ENCODE measurements at places on chromosomes 1 and 21.

- no peak for DNase-seq
Observed at GRCh38 chr1:24450316-24450715, 34.7 kb downstream of the NIPAL3 start.

GRCh38 chr1:209884249-209884648, 53.8 kb upstream of the SYT14 start:
- DNase-seq, result no peak

GRCh38 chr1:32060914-32061313, 11.8 kb upstream of the TMEM39B start:
- DNase-seq, result no peak

- DNase-seq, result no peak
Observed at GRCh38 chr21:45054227-45054926, 20.0 kb upstream of the ADARB1 start.

DNA sequence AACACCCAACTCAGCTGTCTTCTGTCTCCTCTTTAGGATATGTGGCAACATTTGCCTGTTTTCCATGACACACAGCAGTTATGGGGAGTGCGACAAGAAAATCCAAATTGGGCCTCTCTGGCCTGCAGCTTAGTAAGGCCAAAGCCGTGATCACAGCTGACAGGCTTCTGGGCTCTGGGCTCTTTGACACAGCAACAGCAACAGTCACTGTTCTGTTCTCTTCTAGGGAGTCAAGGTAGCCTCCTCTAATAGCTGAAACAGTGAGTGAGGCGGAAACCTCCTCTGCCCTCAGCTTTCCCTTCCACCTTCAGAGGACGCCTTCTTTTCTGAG, 19.0 kb downstream of the CLCA1 start:
- no peak for DNase-seq

DNA sequence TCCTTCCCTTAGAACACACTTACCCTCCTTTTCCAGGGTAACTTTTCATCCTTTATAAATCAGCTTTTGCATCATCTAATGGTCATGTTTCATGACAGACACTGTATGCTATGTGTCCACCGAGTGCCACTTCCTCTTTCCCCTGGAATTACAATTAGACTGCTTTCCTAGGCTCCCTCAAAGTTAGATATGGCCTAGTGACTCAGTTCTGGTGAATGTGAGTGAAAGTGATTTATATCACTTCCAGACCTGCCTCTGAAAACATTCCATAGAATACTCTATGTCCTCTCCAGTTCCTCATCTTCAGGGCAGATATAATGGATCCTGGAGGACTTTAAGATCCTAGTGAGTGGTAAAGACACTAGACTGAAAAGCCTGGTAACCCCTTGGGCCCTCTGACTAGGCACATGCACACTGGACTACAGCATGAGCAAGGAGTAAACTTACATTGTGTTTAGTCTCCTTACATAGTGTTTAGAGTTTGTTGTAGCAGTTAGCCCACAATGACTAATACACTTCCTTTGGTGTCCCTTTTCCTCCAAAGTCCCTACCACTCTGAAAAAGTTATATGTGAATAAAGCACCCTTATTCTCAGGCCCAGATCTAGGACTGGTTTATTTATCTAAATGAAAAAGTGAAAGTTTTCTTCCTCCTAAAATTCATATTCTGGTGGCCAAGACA, 59.3 kb downstream of the GPR88 start:
- DNase-seq, result no peak

- DNase-seq, result no peak
Observed at GRCh38 chr1:172442404-172442803, 1.5 kb downstream of the PIGC start.

- no peak for DNase-seq
Observed at GRCh38 chr21:32003411-32003810, 130.6 kb downstream of the HUNK start.

DNA sequence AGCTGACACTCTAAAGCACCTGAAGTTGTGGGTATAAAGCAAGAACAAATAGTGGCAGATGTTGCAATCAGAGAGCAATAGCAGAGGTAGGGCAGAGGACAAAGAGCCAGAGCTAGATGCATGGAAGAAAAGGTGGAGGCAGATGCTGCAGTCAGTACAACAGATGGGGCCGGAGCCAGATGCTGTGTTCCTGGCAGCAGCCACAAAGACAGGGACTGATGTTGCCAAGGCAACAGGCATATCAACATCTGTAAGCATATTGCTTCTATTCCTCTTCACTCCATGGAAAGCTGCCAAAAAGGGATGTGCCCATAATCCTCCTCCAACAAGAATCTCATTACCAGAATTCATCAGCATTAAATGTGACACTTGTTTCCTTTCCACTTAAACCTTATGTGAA, 108.0 kb downstream of the TNNI3K start:
- DNase-seq, result no peak

GRCh38 chr1:247904122-247904521, 8.7 kb downstream of the OR2W3 start:
- no peak for DNase-seq

- no peak for DNase-seq
Observed at GRCh38 chr1:215731699-215732098, 164.6 kb downstream of the KCTD3 start.

DNA sequence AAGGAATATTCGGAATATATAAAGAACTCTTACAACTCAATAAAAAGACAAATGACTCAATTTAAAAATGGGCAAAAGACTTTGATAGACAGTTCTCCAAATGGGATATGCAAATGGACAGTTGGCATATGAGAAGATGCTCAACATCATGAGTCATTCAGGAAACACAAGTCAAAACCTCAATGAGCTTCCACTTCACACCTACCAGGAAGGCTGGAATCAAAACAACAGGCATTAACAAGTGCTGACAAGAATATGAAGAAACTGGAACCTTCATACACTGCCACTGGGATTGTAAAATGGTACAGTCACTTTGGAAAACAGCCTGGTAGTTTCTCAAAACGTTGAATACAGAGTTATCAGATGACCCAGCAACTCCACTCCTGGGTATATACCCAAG, 17.2 kb downstream of the PGBD5 start:
- DNase-seq, result no peak

GRCh38 chr1:54094001-54094729, 40.8 kb downstream of the TCEANC2 start:
- no peak for DNase-seq

- no peak for DNase-seq
Observed at GRCh38 chr1:183025782-183026774, 2.9 kb downstream of the LAMC1 start.

- no peak for DNase-seq
Observed at GRCh38 chr1:40305451-40305850, 11.6 kb downstream of the COL9A2 start.

DNA sequence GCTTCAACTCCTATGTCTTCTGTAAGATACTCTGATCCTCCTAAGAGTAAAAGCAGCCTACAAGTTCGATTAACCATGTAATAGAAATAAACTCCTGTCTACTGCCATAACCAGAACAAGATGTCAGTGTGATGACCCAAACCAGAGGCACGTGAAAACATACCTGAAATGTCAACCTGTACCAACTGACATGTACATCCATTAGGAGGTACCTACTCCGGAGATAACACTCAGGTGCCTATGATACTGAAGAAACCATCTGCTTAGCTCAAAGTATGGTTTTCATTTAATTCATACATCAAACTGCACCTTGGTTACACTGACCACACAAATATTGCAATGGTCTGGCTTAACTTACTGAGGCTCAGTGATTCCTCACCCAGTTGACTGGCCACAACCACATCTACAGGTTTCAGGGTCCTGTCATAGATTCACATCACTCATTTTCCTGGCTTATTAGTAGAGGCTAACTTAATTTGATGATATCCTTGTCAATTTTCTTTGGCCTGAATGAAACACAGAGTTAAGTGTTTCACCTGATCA, 4.4 kb downstream of the ITPKB start:
- DNase-seq, result no peak

GRCh38 chr1:85894651-85895050, 186.4 kb upstream of the ZNHIT6 start:
- no peak for DNase-seq

DNA sequence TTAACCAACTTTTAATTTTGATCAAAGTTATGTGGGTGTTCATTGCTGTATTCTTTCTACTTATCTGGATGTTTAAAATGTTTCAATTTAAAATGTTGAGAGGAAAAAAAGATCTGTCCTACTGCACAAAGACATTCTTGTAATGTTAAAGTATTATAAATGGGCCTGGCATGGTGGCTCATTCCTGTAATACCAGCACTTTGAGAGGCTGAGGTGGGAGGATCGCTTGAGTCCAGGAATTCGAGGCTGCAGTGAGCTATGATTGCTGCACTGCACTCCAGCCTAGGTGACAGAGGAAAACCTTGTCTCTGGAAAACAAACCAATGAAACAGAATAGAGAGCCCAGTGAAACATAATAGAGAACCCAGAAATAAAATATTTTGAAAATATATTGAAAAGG, 65.5 kb upstream of the LRRC8B start:
- DNase-seq, result no peak

DNA sequence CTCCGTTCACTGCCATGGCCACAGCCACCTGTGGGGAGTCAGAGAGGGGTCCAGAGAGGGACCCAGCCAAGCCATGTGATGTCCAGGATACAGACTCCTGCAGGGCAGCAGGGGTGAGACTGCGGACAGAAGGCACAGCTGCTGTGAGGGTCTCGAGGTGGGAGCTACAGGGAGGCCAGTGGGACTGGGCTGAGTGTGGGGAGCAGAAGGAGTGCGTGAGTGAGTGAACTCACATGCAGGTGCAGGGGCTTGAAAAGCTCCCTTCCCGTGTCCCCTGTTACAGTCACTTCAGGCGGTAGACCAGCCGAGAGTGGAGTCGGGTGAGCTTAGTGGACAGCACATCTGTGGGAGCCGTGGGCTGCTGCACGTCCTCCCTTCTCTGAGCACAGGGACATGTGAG, 42.4 kb downstream of the S100B start:
- DNase-seq, result no peak

DNA sequence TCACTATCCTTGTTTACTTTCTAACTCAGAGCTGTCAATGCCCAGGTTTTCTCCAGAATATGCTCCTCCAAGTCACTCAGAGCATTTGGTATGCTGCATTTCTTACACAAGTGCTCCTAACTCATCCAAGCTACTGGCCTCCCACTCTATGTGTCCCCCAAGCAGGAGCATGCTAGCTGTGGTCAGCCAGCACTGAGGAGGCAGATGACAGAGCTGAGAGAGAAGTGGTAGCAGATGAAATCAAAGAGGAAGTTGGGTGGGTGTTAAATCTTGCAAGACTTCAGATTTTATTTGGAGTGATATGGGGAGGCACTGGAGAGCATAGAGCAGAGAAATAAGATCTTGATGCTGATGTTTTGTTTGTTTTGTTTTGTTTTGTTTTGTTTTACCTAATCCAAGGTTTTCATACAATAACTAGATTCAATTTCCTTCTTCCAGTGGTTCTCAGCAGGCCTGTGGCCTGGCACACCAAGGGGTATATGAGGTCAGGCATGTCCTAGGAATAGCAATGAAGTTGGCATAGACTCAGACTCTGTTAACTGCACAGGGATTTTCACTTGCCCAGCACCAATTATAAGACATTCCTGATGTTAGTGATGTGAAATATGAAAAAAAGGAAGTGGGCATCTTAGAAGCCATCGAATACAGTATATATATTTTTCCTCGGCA, 3.1 kb upstream of the PGBD5 start:
- no peak for DNase-seq

DNA sequence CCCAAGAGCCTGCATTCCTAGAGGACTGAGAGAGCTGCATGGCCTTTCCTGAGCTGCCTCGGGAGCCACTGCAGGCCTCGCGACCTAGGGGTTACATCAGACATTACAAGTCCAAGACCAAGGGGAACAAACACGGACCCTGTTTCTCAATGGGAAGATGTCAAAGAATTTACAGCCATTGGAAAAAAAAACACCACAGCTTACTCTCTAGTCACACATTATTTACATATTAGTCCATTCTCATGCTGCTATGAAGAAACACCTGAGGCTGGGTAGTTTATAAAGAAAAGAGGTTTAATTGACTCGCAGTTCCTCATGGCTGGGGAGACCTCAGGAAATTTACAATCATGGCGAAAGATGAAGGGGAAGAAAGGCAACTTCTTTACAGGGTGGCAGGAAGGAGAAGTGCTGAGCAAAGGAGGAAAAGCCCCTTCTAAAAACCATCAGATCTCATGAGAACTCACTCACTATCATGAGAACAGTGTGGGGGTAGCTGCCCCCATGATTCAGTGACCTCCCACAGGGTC, 8.4 kb upstream of the PRMT2 start:
- no peak for DNase-seq

DNA sequence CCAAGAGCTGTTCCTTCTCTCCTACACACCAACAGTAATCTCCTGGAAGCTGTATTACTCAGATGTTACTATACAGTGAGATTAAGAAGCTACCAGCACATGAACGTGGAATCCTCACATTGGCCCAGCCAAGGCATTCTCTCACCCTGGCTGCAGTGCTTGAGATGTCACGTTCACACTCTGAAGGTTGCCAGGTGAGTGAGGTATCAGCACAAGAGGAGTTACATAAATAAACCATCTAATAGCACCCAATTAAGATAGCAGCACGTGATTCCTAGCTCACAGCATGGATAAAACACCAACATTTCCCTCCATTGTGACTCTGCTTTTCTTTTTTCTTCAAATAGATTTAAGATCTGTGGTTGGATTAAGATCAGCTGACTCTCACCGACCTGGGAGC, 182.8 kb downstream of the PLPP3 start:
- no peak for DNase-seq

DNA sequence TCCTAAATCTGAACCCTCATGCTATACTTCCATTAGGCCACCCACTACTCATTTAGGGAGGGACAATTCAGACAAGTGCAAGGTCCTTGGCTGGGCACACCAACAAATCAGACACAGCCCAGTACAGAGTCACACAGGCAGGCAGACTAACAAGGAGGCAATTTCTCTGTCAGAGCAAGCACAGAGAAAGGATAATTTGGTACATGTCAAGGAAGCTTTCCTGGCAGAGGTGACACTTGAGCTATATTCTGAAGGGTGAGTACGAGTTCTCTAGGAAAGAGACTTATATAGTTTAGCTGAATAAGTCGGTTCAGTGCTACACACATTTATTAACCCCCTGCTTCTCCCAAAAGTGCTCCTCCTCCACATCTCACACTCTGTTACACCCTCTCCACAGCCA, 455.9 kb downstream of the OMA1 start:
- DNase-seq, result no peak

- DNase-seq, result no peak
Observed at GRCh38 chr1:63849149-63849548, 75.3 kb downstream of the ROR1 start.

GRCh38 chr21:32137931-32138330, 140.9 kb downstream of the MIS18A start:
- no peak for DNase-seq

DNA sequence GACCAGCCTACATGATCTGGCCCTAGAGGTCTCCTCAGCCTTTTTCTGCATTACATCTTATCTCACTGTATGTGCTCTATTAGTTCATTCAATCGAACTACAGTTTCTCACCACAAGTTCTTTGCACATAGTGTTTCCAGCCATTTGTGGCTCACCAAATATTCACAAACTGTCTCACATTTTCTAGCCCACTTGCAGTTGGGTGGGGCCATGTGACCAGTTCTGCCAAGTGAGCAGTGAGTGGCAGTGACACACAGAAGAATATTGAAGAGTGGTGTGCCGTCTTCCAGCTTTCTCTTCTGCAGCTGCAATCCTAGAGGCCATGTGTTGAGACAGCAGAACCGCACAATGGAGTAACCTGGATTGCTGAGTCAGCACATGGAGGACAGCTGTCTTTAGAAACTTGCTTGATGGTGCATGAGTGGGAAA, 103.2 kb upstream of the ZNF644 start:
- DNase-seq, result no peak

All from stimulated activated CD8-positive, alpha-beta memory T cell treated with anti-CD3 and anti-CD28 coated beads, Interleukin-12 subunit alpha, Interleukin-12 subunit beta, amount 100 ng/mL, for 4 hours (primary cell).